Activated B cell treated with CpG ODN at 0.5 μM for 24 hours (primary cell): ENCODE measurements at places on chromosomes 12 and 14. TPM values are rescaled to one million over a fixed set of nuclear protein-coding genes. Genes with fewer than 3 reads are reported as not detected.

DNA sequence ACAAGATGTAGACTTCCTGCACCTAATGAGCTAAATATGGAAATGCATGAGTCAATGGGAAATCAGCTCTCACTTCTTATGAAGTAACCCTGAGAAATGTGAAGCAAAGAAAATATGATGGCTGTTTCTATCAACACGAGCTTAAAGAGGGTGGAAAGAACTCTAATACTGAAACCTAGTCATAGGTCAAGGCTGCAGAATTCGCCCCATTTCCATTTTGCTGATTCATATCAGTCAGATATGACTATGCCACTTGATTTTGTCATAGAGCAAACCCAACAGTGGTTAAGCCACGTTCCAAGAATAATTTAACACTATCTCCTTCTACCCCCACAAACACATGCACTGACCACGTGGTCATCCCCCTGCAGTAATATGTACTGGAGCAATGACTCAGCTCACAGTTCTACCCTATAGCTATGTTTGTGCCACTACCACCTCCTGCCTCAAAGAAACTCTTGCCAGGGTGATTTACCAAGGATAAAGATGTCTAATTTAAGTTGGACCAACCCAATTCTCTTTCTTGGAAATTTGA lies 157.5 kb downstream of the TMTC3 start:
- H3K27me3 ChIP-seq = no peaks in the 10 kb centered on the region
- H3K4me1 ChIP-seq = no peaks in the 10 kb centered on the region
- no peak for DNase-seq
- no peaks in the 10 kb centered on the region for H3K36me3 ChIP-seq

DNA sequence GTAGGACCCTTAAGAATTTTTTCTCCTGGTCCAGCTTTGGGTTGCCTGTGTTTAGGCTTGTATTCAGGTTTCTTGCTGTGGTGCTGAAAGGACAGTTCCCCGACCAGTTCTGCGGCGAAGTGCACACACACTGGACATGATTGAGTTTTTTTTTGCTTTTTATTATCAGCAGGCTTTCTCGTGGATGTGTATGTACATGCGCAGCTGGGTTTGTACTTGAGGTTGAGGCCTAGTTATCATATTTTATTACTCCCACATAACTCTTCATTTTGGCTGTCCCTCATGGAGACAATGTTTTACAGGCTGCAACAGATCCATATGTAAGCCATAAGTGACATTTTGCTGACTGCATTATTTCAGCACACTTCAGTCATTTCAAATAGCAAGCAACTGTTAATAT lies 2.5 kb downstream of the SCN8A start:
- no peak overlapping the region for H3K4me3 ChIP-seq
- DNase-seq = no peak
- no peaks in the 10 kb centered on the region for H3K36me3 ChIP-seq
- H3K27me3 ChIP-seq = peaks cover 34% of the 10 kb centered on the region
- peaks cover 18% of the 10 kb centered on the region for H3K4me1 ChIP-seq
- no peak overlapping the region for H3K27ac ChIP-seq

GRCh38 chr12:79938843-79939242 lies 3.9 kb upstream of the PPP1R12A start:
- no peak overlapping the region for H3K27ac ChIP-seq
- no peaks in the 10 kb centered on the region for H3K27me3 ChIP-seq
- H3K36me3 ChIP-seq = peaks cover 19% of the 10 kb centered on the region
- no peak for DNase-seq
- peaks cover 22% of the 10 kb centered on the region for H3K4me1 ChIP-seq

- no peak for DNase-seq
- H3K36me3 ChIP-seq = no peaks in the 10 kb centered on the region
- no peak overlapping the region for H3K27ac ChIP-seq
- no peaks in the 10 kb centered on the region for H3K4me1 ChIP-seq
Observed at GRCh38 chr12:33825986-33826602, 196.2 kb upstream of the ALG10 start.

- H3K27me3 ChIP-seq = no peaks in the 10 kb centered on the region
- H3K36me3 ChIP-seq = peaks cover 28% of the 10 kb centered on the region
- no peaks in the 10 kb centered on the region for H3K4me1 ChIP-seq
- H3K4me3 ChIP-seq = no peak overlapping the region
Observed at GRCh38 chr14:92937051-92937937, 14.3 kb downstream of the CHGA start.

DNA sequence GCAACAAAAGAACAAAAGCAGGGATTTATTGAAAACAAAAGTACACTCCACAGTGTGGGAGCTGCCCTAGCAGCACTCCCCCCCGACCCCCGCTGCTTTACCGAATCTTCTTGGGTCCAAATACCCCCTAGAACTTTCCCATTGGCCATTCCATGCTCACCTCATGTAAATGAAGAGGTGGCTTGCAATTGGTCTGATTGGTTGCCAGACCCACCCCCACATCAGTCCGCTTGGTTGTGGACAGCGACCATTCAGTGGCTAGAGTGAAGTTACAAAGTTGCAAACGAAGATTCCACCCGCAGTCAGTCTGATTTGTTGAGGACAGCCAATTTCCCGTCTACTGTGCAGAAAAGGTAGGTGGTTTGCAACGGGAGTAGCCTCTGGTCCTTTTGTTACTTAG lies 3.9 kb downstream of the STYX start:
- H3K36me3 ChIP-seq = peaks cover 34% of the 10 kb centered on the region
- no peak overlapping the region for H3K4me3 ChIP-seq
- no peak overlapping the region for H3K27ac ChIP-seq
- peaks cover 61% of the 10 kb centered on the region for H3K4me1 ChIP-seq
- DNase-seq = no peak

GRCh38 chr14:36070031-36070719 lies 106.3 kb downstream of the PTCSC3 start:
- H3K4me3 ChIP-seq = no peak overlapping the region
- H3K27me3 ChIP-seq = peaks cover 8% of the 10 kb centered on the region
- no peak overlapping the region for H3K27ac ChIP-seq
- no peak for DNase-seq
- no peaks in the 10 kb centered on the region for H3K4me1 ChIP-seq

- H3K36me3 ChIP-seq = peaks cover 1% of the 10 kb centered on the region
- H3K27me3 ChIP-seq = peaks cover 86% of the 10 kb centered on the region
- H3K4me1 ChIP-seq = peaks cover 36% of the 10 kb centered on the region
- H3K4me3 ChIP-seq = no peak overlapping the region
Observed at GRCh38 chr12:53991077-53991460, 6.1 kb downstream of the HOXC10 start.

GRCh38 chr12:6330999-6331714 lies 10.7 kb downstream of the TNFRSF1A start:
- no peak for DNase-seq
- H3K27me3 ChIP-seq = peaks cover 56% of the 10 kb centered on the region
- H3K27ac ChIP-seq = peak overlapping the region; percentile 3
- peaks cover 15% of the 10 kb centered on the region for H3K4me1 ChIP-seq
- no peak overlapping the region for H3K4me3 ChIP-seq
- H3K36me3 ChIP-seq = no peaks in the 10 kb centered on the region

DNA sequence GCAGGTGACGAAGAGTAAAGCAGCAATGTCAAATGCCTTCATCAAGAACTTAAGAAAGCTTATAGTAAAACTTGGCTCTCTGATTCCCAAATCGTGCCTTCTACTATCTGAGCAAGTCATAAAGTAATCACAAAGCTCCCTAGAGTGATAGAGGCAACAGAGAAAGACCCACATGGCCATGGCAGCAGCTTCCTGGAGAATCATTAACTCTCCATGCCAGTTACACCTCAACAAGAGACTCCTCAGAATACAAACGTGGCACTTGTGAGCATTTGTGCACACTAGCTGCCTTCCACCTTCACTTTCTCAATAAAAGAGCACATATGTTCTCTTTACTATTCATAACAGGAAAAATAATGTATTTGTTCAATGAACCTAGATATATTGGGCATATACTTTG lies 48.0 kb downstream of the PLCZ1 start:
- no peaks in the 10 kb centered on the region for H3K36me3 ChIP-seq
- H3K4me1 ChIP-seq = no peaks in the 10 kb centered on the region
- no peaks in the 10 kb centered on the region for H3K27me3 ChIP-seq
- DNase-seq = no peak

The SLC10A1 gene
- total RNA-seq = not detected in 2 replicates

The CFAP54 gene
- total RNA-seq = 0.44 and 0.64 TPM in 2 replicates

The DEGS2 gene
- total RNA-seq = 1.3 and 2.5 TPM in 2 replicates
